ENCODE measurements at places on chromosomes 11 and 22.

DNA sequence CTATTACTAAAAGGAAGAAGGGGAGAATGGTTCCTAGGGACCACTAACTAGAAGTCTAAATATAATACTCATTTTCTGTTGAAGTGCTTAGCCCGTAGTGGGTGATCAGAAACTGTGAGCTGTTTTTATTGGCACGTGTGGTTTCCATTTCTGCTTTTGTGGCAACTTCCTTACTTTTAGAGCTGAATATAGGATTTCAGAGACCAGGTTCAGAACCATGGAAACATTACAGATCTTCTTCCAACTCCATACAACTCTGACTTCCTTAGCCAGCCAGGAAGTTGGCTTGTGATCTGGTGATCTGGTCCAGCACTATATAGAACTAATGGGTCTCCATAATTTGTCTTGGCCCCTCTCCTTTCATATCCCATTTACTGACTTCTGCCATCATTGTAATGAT is 2.6 kb upstream of the ME3 start:
- DNase-seq = no peak

- no peak for DNase-seq
These were observed 70.6 kb downstream of the ST3GAL4 start for GRCh38 chr11:126426106-126426505.

- no peak for DNase-seq
These were observed 10.7 kb upstream of the TBC1D10A start for GRCh38 chr22:30337461-30337778.

DNA sequence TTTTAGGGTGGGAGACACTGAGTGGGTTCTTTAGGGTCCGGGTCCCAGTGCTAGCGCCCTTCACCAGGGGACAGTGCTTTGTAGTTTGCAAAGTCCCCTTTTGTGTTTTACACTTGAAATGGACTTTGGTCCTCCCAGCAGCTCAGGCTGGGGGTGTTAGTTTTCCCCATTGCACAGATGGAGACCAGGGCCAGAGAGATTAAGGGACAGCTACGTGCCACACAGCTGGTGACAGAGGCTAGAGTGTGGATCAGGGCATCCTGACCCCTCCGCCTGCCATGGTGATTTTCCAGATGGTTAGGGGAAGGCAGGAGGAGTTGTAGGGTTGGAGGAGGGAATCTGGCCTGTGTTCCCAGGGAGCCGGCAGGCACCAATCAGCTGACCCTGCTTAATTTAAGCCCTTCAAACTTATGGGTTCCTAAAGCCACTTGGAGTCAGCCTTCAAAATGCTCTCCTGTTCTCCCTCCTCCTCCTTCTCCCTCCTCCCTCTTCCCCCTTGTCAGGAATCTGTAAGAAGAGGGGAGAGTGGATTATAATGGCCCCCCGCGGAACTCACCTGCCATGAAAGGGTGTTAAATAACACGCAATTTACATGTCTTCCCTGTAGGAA is 22.5 kb upstream of the MPPED1 start:
- DNase-seq = no peak
